ENCODE measurements at places on chromosomes 3 and 15. TPM values are rescaled to one million over a fixed set of nuclear protein-coding genes. Genes with fewer than 3 reads are reported as not detected.

The SLC12A8 gene
- 2.5 TPM for total RNA-seq

The EOMES gene
- total RNA-seq: 0.98 TPM

The RBM5 gene
- total RNA-seq: 231 TPM

The ARID3B gene
- 5.5 TPM for total RNA-seq

The NR1I2 gene
- total RNA-seq: not detected

The XYLB gene
- 5.3 TPM for total RNA-seq

The ASB14 gene
- not detected for total RNA-seq

The TEX55 gene
- not detected for total RNA-seq

The MASP1 gene
- 6.3 TPM for total RNA-seq

The KBTBD13 gene
- total RNA-seq: 0.27 TPM

The DIPK2A gene
- 20.5 TPM for total RNA-seq

The SAMMSON gene
- total RNA-seq: 3.4 TPM

The TNFAIP8L3 gene
- 10.8 TPM for total RNA-seq
